ENCODE measurements at places on chromosomes 7 and 10.

- no peak for DNase-seq
Measured at GRCh38 chr7:17009933-17010332, 128.2 kb upstream of the AGR3 start.

GRCh38 chr7:116322541-116322940, 112.2 kb downstream of the TES start:
- DNase-seq, result no peak

- DNase-seq, result no peak
Measured at GRCh38 chr7:90176195-90176594, 21.9 kb downstream of the STEAP1 start.

- peak; percentile 85 for DNase-seq
Measured at GRCh38 chr10:6396652-6397051, 183.4 kb downstream of the PRKCQ start.

- DNase-seq, result no peak
Measured at GRCh38 chr10:118592675-118593330, 2.6 kb downstream of the PRLHR start.

DNA sequence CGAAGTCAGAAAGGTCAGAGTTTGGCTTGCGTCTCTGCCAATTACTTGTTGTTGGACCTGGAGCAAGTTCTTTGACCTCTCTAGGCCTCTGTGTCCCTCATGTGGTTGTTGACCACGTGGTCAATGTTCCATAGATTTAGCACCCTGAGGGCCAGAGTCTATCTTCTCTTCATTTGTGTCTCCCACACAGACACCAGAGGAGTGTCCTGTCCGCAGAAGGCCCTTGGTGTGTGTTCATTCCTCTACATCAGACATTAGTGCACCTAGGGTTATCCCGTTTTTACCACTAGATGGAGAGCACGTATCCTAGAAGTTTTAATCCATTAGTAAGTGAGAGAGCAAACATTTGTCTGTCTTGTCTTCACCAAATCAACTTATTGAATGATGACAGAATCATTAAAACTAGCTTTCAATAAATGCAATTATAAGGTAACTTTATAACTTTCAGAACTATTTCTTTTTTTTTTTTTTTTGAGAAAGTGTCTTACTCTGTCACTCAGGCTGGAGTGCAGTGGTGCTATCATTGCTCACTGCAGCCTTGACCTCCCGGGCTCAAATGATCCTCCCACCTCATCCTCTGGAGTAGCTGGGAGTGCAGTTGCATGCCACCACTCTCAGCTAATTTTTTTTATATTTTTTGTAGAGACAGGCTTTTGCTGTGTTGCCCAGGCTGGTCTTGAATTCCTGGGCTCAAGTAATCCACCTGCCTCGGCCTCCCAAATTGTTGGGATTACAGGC, 122.5 kb upstream of the ANKRD1 start:
- DNase-seq, result no peak

DNA sequence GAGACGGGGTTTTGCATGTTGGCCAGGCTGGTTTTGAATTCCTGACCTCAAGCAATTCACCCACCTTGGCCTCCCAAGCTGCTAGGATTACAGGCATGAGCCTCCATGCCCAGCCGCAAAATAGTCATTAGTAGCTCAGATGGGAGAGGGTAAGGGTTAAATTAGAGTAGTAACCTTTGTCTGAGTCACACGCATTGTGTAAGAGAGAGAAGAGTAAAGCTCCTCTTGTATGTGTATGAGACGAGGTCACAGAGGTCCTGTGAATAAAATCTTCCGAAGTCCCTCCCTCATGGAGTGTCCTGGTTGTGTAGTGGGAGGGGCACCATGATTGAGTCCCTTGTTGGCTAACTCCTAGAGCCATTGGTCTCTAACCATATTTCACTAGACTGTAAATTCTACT, 85.2 kb upstream of the CDC14C start:
- DNase-seq, result no peak

DNA sequence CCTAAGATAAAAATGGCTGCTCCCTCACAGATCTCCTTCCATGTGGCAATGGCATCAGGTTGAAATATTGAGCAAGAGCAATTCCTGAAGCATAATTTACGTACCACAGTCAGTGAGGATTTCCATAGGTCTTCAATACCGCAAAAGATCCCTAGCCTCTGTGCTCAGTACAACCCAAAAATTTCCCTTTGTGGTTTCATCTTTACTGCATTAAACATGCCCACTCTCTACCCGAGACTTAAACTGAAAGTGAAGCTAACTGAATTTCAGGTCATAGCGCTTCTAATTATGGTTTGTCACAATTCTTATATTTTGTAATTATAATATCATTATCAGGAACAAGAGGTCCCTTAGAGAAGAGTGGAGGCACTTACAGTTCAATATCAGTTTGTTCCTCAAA, 1071.1 kb downstream of the XPNPEP1 start:
- no peak for DNase-seq

DNA sequence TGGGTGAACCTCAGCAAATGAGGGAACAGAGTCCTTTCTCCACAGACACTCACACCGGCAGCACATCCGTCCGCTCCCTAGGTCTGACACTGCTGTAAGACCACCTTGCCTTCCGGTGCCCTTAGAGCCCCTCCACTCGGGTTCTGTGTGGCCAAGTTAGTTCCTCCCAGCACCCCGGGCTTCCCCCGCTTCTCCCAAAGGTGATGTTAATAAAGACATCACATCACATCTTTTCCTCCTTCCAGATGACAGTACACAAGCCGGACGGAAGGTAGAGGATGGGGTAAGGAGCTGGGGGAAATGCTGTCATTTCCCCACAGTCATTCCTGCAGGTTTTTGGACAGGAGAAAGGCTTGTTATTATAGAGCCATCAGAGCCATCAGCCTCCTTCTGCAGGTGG, 42.3 kb downstream of the OAT start:
- DNase-seq, result no peak

GRCh38 chr7:2934211-2934731, 90.2 kb upstream of the GNA12 start:
- no peak for DNase-seq

GRCh38 chr10:116765648-116766081, 23.3 kb upstream of the HSPA12A start:
- no peak for DNase-seq

- no peak for DNase-seq
Measured at GRCh38 chr10:101322266-101323108, 31.5 kb upstream of the BTRC start.

DNA sequence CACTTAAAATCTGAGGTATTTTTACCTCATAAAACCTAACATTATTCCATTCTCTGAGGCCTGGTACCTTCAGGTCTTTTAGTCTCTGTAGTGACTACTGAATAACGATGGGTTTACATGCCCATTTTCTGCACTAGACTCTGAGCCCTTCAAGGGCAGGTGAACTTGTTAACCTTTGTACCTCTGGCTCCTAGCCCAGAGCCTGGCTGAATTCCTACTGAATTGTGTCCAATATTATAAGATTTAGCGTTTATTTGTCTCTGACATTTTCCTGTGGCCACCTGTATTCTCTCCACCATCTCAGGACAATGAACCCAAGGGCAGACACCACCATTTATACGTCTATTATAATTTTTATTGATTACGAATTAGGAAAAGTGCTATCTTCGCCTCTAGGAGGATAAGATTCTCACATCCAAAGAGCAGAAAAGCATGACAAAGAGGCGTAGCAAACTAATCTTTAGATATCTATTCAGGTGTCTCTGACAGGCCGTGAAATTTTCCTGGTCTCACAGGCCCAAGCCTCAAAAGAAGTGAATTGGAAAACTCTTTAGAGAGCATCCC, 27.9 kb upstream of the HNRNPH3 start:
- DNase-seq, result no peak

GRCh38 chr7:133853706-133854276, 273.3 kb upstream of the LRGUK start:
- DNase-seq, result no peak

- no peak for DNase-seq
Measured at GRCh38 chr7:101352920-101353308, 9.8 kb upstream of the COL26A1 start.

GRCh38 chr10:114349522-114350215, 54.6 kb downstream of the AFAP1L2 start:
- DNase-seq, result no peak

- no peak for DNase-seq
Measured at GRCh38 chr10:56317603-56318002, 43.5 kb downstream of the ZWINT start.

- DNase-seq, result no peak
Measured at GRCh38 chr10:20303453-20304152, 487.4 kb downstream of the PLXDC2 start.

GRCh38 chr10:62560201-62560819, 186.1 kb downstream of the ZNF365 start:
- DNase-seq, result no peak

DNA sequence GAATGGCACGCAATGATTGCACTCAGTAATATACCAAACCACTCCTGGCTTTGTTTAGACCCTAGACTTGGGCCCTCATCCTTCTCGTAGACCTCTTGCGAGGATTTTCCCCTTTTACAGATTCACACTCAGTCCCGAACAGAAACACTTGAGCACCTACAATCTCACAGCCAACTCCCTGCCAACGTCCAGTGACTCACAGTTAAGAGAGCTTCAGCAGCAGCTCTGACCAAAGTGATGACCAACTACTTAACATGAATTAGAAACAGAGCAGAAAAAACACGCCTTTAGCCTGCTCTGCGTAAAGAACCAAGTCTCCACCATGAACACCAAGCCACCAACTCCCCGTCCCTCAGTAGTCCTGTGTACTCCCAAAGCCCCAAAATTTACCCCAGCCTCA, 2.2 kb downstream of the DNAJC30 start:
- no peak for DNase-seq

- no peak for DNase-seq
Measured at GRCh38 chr7:151075662-151075971, 5.0 kb downstream of the FASTK start.

DNA sequence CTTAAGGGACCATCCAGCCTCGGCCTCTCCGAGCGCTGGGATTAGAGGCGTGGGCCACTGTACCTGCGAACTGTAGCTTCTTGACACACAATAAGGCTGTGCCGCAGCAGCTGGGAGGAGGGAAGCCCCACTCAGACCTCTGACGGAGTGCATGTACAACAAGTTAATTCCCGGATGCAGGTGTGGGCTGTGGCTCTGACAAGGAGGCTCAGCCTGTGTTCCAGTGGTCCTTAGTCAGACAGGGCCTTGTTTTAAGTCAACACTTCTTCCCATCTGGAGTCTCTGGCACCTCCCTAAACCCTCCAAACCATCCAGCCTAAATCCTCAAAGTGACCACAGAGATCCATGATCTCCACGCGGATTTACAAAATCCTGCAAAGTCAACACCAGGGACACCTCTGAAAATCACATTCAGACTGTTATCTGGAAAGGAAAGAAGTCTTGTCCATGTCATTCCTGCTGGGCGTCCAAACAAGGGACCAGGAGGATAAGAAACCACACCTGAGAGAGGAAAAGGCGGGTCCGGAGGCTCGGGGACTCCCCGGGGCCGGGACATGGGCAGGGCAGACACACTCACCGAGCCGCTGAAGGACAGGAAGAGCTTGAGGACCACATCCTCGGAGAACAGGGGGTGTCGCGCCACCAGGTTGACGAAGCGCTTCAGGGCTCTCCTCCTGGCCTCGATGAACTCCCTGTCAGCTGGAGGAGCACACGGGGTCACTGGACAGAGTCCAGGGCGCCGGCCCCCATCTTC, 29.4 kb downstream of the NUDT1 start:
- no peak for DNase-seq

DNA sequence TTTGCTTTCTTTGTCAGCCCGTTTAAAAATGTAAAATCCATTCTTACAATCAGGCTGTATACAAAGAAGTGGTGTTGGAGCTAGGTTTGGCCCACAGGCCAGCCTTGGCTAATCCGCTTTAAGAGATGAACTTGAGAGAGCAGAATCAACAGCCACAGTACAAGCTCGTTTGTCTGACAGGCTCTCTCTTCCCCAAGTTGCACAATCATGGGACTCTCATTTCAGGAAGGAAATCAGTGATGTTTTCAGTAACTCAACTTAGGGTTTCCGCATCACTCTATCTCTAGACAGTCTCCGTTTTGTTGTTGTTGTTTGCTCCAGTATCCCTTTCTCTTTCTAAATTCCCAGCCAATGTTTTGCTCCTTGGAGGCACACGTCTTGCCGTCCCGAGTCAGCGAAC, 582.0 kb upstream of the MKI67 start:
- DNase-seq, result no peak

DNA sequence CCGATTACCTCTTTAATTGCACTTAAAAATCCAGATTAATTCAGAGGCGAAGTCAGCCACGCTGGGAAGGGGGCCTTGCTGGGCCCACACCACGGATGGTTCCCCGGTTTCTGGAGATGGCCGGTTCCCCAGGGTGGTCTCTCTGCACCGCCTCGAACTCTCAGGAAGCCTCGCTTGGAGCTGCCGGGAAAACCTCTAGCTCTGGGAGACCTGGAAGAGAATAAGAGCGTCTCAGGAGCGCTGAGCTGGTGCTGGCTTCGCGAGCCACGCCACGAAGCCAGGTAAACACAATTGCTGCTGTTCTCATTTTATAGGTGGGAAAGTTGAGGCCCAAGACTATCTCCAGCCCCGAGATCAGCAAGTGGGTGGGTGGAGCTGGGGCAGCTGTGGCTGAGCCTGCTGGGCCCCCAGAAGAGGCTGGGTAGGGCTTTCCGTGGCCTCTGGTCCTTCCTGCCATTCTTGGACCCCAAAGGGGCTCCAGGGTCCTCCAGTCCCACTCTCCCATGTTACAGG, 110.4 kb downstream of the MICALL2 start:
- DNase-seq, result no peak

DNA sequence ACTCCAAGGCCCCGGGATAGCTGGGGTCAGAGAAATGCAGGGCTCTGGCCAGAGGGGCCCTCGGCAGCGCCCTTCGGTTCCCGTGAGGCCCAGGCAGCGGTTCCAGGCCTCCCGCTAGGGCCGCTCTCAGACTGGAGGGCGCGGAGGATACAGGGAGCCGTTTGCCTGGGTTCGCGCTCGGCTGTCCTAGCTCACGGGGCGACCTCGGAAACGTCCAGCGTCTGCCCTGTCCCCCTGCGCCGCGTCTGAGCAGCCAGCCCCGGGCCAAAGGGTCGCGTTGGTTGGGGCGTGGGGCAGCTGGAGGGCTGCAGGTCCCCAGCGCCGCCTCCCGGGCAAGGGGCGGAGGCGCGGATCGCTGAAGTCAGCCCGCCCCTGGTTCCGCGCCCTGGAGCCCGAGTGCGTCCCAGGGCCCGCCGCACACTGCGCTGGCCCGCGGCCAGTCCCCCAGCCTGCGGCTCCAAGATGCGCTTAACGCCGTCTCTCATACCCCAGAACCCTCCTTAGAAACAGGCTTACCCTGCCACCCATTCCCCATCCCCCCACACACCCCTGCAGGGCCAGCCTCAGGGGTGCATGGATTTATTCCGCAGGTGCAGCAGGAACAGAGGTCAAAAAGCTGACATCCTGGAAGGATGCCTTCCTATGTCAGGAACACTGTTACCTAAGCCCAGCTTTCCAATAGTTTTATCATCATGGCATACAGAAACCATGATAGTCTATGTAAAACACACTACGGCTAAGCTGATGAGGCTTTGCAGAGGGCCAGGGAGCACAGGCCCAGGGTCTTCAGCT, 22.1 kb upstream of the OPN4 start:
- no peak for DNase-seq

- no peak for DNase-seq
Measured at GRCh38 chr10:116973946-116974455, 31.0 kb downstream of the SHTN1 start.

Measured in GF-D8 (cell line).